Effector memory CD8-positive, alpha-beta T cell (primary cell): ENCODE measurements at places on chromosomes 7 and 10.

GRCh38 chr10:24824536-24824935, 100.8 kb upstream of the ARHGAP21 start:
- no peak for DNase-seq

DNA sequence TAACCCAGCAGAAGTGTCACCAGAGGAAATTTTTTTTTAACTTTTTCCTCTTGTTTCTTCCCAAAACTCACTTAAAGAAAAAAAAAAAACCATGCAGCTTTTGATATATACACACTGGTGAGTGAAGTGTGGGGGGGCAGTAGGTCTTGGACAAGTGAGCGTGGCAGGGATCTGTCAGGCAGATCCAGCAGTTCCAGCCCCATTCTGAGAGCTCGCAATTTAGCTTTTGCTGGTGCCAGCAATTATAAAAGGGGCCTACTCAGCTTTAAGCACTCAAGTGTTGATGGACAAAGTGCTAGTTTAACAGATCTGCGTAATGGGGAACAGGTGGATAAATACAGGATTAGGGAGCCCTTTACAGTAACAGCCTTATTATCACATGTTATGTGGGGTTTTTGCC, 619.2 kb upstream of the GALNT17 start:
- DNase-seq, result no peak

DNA sequence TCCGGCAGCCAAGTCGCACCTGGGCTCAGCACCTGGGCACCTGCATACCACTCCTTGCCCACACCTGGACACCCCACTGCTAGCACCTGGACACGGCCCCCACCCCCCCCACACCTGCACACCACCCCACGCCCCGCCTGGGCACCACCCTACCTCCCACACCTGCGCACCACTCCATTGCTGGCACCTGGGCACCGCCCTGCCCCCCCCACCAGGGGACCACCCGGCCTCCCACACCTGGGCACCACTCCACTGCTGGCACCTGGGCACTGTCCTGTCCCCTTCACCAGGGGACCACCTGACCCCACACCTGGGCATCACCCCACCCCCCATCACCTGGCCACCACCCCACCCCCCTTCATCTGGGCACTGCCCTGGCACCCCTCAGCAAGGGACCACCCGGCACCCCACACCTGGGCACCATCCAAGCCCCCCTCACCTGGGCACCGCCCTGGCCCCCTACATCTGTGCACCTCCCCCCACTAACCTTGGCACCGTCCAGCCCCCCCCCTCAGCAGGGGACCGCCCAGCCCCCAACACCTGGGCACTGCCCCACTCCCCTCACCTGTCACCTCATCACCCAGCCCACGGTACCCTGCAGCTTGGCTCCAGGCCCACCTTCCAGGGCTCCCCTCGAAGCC, 33.8 kb upstream of the RNF32 start:
- DNase-seq, result no peak

DNA sequence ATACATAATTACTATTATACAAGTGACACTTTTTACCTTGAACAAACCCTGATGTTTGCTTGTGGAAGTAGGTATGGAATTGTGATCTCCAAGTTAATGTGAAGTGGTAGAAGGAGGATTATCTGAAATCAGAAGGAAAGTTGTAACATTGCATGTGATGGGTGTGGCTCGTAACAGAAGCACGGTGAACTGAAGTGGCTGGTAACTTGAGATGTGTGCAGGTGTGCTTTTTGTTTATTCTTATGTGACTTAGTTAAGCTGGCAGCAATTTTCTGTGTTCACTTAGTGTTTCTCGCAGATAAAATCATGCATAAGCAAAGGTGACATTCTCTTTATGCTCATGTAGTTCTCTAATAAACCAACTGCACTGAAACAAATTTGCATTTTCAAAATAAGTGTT, 82.3 kb downstream of the ZEB1 start:
- no peak for DNase-seq

DNA sequence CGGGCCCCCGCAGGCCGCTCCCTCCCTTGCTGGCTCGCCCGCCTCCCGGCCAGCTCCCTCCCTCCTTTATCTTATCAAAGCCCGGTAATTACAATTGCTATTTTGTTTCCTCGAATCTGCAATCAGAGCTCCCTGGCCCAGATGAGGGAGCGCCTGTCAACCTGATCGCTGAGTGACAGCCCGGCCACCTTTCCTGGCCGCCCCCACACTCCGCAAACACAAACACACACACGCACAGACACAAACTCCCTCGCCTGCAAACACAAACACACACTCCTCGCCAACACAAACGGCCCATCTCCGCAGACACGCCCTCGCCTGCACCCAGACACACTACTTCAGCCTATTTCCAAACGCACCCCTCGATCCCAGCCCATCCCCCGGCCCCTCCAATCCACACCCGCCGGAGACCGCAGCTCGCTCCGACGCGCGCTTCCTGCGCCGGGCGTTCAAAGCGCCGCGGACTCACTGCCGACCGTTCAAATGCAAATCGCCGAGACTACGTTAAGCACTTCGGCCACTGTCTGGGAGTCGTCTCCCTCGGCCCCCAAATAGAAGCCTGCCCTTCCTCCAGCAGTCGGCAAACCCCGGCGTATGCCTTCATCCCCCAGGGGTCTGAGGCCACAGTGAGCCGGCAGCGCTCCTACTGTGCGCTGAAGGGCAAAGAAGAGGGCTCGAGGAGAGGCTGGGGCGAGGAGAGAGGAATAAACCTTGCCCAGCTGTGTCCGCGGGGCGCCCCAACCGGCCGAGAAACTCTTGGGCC, 3.0 kb upstream of the FGF8 start:
- DNase-seq, result no peak
